ENCODE measurements at places on chromosomes 1 and 21.

GRCh38 chr1:203548892-203549291 is 54.9 kb downstream of the OPTC start:
- peaks cover 3% of the 10 kb centered on the region for H3K27me3 ChIP-seq
- H3K27ac ChIP-seq = no peak overlapping the region
- no peak overlapping the region for H3K4me3 ChIP-seq
- no peaks in the 10 kb centered on the region for H3K36me3 ChIP-seq

GRCh38 chr1:165840423-165840822 is 13.0 kb downstream of the UCK2 start:
- H3K27me3 ChIP-seq = no peaks in the 10 kb centered on the region
- no peak overlapping the region for H3K4me3 ChIP-seq
- no peak overlapping the region for H3K27ac ChIP-seq
- no peaks in the 10 kb centered on the region for H3K36me3 ChIP-seq

DNA sequence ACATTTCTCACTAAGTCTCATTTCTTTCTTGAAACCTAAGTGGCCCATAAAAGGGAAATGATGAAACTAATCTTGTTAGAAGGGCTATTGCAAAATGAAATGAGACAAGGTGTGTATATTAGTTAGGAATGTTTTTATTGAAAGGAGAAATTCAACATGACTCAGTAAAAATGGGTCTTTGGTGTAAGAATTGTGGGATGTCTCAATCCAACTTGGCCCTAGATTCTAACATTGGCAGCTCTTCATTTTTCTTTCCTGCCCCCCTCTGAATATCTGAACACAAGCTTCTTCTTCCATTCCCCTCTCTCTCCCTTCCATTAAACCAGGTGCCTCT is 26.8 kb upstream of the TARBP1 start:
- no peak for ATAC-seq
- peaks cover 7% of the 10 kb centered on the region for H3K27me3 ChIP-seq
- peaks cover 25% of the 10 kb centered on the region for H3K4me1 ChIP-seq
- H3K4me3 ChIP-seq = no peak overlapping the region

DNA sequence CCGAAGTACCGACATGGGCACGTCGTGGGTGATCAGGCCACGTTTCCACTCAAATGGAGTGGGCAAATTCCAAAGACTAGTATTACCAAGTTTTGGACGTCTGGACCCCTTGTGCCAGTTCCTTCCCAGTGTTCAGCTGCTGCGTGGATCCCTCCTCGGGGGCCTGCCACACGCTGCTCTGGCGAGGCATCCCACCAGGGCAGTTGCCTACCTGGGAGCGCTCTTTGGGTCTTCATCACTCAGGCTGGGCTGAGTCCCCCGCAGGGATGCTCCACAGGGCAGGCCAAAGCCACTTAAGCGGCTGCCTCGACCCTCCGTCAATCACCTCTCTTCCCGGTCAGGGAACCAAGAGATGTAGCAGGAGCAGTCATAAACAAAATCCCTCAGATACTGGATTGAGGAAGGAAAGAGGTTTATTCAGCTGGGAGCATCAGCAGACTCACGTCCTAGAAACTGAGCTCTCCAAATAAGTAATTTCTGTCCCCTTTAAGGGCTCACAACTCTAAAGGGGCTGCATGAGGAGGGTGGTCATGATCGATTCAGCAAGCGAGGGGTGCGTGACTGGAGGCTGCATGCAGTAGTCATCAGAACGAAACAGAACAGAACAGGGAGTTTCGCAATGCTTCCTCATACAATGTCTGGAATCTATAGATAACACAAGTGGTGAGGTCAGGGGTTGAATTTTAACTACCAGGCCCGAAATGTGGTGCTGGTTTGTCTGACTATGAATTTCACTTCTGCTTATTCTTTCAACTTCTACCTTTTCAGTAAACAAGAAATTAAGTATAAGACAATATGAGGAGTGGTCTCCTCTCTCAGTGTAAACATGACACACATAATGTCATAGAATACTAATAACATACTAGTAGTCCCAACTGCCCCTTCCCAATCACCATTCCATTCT is 998.6 kb upstream of the NCAM2 start:
- H3K27me3 ChIP-seq = no peaks in the 10 kb centered on the region
- H3K36me3 ChIP-seq = no peaks in the 10 kb centered on the region
- no peak overlapping the region for H3K27ac ChIP-seq
- no peaks in the 10 kb centered on the region for H3K4me1 ChIP-seq

All from activated T-helper 17 cell treated with anti-CD3 and anti-CD28 coated beads, Interleukin-2, amount 50 U/mL, for 72 hours (primary cell).